Stimulated activated CD4-positive, alpha-beta T cell treated with anti-CD3 and anti-CD28 coated beads, Interleukin-15, amount 100 ng/mL, for 1 hour (primary cell): ENCODE measurements at places on chromosomes 5 and 9.
A peak's percentile ranks its signal among the peaks of the same experiment; 100 is the strongest.

GRCh38 chr9:26722755-26723154 lies 169.8 kb downstream of the CAAP1 start:
- no peak for DNase-seq

GRCh38 chr5:180370861-180371641 lies 17.9 kb upstream of the GFPT2 start:
- no peak for DNase-seq

GRCh38 chr5:56269216-56269927 lies 36.2 kb upstream of the ANKRD55 start:
- DNase-seq = no peak

GRCh38 chr9:70362952-70363351 lies 51.5 kb downstream of the KLF9 start:
- DNase-seq = no peak

GRCh38 chr5:38888041-38888440 lies 42.2 kb downstream of the OSMR start:
- no peak for DNase-seq

GRCh38 chr9:94534901-94535300 lies 20.0 kb upstream of the PCAT7 start:
- DNase-seq = no peak

DNA sequence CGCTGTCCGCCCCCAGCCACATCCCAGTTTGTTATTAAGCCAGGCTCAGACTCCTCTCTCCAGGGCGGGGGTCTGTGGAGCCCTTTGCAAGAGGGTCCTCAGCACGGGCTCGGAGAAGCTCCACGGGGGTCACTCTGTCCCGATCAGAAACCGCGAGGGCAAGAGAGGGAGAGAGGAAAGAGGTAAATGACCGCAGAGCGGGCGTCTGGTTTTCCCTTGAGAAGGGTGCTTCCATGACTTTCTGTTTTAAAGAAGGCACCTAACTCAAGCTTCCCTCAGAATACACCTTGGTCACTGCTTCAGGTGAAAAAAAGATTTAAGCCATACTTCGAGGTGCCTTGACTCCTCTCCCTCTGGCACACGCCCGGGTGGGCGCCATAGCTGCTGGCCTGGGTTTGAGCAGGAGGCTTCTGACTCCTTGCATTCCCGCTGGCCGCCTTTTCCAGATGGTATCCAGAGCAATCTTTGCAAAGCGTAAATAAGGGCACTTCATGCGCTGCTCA lies 5.8 kb upstream of the TERT start:
- no peak for DNase-seq

DNA sequence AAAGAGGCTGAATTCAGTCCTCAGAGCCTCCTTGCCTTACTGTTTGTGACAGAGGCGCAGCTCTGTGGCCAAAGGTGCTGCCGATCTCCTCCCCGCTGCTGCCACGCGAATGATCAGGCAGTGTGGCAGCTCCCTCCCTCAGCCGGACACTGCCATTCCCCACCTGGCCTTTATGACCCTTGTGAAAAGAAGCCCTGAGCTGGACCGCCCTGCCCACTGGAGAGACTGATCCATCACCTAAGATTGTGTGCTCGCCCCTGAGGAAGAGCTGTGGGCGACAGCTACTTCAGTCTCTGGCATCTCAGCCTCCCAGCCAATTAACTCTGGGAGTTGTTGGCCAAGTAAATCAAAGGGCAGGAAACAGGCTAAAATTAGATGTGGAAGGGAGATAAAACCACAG lies 90.9 kb downstream of the CARTPT start:
- no peak for DNase-seq

GRCh38 chr5:72892846-72893245 lies 63.0 kb upstream of the FCHO2 start:
- DNase-seq = no peak

DNA sequence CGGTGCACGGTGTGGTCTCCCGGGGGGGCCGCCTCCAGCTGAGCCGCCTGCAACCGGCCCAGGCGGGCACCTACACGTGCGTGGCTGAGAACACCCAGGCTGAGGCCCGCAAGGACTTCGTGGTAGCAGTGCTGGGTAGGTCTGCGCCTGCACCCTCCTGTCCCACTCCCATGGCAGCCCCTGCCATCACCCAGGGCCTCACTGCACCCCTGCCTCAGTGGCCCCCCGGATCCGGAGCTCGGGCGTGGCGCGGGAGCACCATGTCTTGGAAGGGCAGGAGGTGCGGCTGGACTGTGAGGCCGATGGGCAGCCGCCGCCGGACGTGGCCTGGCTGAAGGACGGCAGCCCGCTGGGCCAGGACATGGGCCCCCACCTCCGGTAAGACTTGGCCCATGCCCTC lies 53.8 kb upstream of the ASS1 start:
- no peak for DNase-seq

GRCh38 chr9:113352411-113352810 lies 3.1 kb downstream of the BSPRY start:
- DNase-seq = no peak

DNA sequence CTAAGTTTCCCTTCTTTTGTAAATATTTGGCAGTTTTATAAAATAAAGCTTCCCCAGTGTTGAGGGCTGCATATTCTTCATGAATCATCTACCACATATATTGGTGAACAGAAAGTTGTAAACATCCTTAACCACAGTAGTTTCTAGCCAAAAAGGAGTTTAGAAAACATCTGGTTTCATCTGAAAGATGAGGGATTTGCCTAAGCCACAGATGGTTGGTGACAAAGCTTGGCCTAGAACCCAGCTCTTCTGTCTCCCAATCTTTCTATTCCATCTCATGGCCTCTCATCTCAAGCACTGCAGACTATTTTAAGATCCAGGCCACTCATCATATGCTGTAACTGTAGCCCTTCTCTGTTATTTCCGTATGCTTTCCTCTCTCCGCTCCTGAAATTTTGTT lies 232.3 kb upstream of the TRPM3 start:
- no peak for DNase-seq

DNA sequence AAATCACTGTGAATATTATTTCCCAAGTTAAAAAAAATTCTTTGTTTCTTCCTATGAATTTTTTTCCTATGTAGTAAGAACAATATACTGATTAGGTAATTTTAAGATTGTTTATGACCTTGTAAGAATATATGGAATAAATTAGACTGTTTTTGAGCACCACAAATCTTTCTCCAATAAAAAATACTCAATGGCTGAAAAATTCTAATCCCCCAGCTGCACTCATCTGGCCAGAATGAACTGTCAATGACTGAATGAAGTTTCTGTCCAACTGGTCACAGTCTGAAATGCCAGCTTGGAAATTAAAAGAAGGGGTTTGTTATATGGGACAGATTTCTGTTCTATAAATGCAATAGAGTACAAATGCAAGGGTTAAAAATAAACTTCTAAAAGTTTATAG lies 569.5 kb upstream of the SEMA6A start:
- no peak for DNase-seq

- DNase-seq = no peak
These were observed 21.6 kb downstream of the ANKS6 start for GRCh38 chr9:98774746-98775145.

- no peak for DNase-seq
These were observed 597.7 kb downstream of the CCDC171 start for GRCh38 chr9:16150501-16150900.

DNA sequence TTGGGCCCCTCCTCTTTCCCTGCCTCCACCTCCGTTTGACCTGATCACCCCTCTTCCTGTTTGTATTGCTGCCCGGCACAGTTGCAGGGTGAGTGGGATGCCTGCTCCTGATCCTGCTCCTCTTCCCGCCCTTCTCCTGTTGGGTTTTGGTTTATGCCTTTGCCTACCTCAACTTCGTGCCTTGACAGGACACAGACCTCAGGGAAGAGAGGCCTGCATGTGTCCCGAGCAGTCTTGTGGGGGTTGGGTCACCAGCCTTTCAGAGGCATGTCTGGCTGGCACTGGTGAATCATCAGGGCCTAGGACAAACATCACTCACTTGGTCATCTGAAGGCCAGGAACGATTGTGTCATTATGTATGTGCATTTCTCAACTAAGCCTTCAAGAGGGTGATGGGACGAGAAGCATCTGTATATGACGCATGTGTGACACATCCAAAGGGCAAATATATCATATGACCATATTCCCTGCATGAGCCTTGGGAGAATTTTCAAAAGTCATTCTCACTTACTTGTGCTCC lies 56.9 kb downstream of the NPR3 start:
- no peak for DNase-seq

- DNase-seq = no peak
These were observed 5.7 kb downstream of the SPRY4 start for GRCh38 chr5:142319105-142319504.

DNA sequence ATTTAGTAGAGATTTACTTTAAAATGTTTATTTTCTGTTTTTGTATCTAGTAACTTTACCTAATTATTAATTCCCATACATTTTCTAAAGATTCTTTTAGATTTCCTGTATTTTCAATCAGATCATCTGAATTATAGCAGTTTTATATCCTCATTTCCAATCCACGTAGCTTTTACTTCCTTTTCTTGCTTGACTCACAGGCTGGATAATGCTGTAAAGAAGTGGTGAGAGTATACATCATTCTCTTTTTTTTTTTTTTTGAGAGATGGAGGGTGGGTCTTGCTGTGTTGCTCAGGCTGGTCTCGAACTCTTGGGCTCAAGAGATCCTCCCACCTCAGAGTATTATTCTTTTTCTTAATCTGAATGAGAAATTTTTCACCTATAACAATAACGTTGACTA lies 11.2 kb upstream of the SETX start:
- no peak for DNase-seq

GRCh38 chr9:111271481-111272080 lies 58.4 kb downstream of the OR2K2 start:
- DNase-seq = no peak

GRCh38 chr5:134086943-134087305 lies 27.6 kb upstream of the TCF7 start:
- peak; percentile 54 for DNase-seq

- no peak for DNase-seq
These were observed 10.5 kb downstream of the CDHR2 start for GRCh38 chr5:176559683-176560082.

- no peak for DNase-seq
These were observed 5.8 kb upstream of the TOR4A start for GRCh38 chr9:137271696-137272076.

GRCh38 chr5:63563008-63563917 lies 399.0 kb downstream of the HTR1A start:
- no peak for DNase-seq

GRCh38 chr5:6760686-6761085 lies 47.5 kb downstream of the TENT4A start:
- DNase-seq = no peak

- DNase-seq = no peak
These were observed 188.6 kb downstream of the ADGRV1 start for GRCh38 chr5:90747175-90747574.

- no peak for DNase-seq
These were observed 1.4 kb downstream of the SUSD3 start for GRCh38 chr9:93059715-93060578.

GRCh38 chr5:8857051-8857450 lies 688.8 kb downstream of the SEMA5A start:
- DNase-seq = no peak

DNA sequence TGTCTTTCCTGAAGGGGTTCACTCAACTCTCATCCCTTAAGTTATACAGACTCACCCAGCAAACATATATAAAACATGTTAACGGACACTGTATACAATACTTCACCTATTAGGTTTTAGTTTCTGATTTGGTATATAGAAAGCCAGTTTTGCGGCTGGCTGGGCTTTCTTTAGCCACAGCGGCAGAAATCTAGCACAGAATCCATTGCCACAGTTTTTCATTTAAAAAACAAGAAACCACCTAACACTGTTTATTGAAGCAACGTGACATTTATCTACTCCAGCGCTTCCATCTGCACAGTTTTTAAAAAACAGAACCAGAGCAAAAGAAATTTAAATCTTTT lies 67.3 kb downstream of the SNX30 start:
- no peak for DNase-seq

DNA sequence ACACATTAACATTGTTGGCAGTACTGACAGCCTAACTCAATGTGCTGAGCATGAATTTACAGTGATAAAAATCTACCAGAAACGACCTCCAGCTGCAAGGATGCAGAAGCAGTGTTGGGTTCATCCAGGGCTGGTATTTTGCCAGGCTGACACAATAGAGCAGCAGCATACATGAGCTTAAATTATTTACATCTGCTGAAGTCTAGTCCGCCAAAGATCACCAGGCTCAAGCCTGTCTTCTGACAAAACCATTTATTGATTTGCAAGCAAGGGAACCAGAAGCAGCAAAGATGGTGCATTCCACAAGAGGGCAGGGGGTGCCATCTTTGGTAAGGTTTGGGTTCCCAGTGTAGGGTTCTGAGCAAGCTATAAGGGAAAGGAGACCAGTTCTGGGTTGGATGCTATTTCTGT lies 8.7 kb upstream of the C5orf34 start:
- DNase-seq = no peak

DNA sequence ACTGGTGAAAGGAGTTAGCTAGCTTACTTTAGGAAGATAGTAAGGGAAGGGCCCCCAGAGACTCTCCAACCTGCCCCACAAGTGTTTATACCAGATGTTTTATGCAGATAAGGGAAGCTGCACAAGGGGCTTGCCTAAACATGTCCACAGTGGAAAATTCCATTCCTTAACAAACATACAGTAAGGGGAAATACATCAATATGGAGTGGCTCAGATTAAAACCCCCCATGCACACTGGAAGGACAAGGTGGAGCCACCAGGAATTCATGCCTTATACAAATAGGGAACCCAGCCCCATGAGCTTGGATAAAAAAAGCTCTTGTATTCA lies 106.3 kb upstream of the GPBP1 start:
- DNase-seq = no peak
